ENCODE measurements at places on chromosomes 5 and 9. TPM values are rescaled to one million over a fixed set of nuclear protein-coding genes. Genes with fewer than 3 reads are reported as not detected.

- DNase-seq = no peak
Measured at GRCh38 chr9:38488156-38488698, 64.0 kb upstream of the IGFBPL1 start.

DNA sequence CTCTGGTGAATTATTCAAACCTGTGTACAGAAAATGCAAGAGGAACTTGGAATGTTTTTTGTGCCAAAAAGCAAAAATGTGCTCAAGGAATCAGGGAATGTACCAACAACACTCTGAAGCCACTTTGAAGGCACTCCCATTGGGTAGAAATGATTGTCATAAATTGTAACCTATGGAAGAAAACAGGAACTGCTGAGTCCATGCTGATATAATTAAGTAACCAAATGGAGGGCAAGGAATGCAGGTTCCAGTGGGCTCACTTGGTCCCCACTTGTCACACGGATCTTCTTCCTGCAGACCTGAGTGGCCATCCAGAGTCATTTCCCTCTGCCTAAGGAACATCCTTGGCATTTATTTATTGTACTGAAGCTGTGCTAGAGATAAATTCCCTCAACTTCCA is 2.9 kb upstream of the LCN6 start:
- no peak for DNase-seq

- no peak for DNase-seq
Measured at GRCh38 chr9:112162621-112163413, 12.3 kb downstream of the SUSD1 start.

- no peak for DNase-seq
Measured at GRCh38 chr5:78930721-78931120, 54.4 kb downstream of the ARSB start.

DNA sequence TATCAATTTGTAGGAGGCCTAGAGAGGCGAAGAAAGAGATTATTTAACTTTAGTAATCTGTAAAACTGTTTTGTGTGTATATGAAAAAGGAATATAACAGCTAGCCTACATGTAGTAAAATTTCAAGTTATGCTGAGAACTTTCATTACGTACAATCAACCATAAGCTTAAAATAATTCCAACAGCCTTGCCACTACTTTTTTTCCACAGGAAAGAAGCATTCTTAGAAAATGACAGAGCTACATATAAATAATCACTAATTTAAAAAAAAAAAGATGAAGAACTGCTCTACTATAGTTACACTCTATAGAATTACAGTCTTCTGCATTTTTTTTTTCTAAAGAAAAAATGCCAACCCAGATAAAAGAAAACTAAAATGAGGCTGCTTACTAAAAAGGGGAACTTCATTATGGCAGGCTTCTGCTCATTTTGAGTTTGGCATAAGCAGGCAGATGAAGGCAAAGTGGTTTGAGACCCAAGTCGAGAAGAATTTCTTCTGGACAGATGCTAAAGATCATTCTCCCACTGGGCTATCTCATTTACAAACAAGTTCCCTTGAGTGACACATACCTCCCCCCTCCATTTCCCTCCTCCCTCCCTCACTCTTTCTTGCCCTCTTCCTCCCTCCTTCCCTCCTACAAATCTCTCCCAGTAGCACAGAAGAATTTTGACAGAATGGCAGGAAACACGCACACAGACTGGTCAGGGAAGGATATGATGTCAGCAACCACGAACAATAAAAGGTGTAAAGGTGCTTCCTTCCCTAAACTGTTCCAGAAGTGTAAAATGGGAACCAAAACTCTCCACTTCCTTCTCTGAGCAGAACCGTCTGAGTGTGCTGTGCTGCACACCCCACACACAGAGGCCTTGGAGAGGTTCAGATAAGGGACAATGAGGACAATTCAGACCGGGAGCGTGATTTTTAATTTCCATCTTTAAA is 56.1 kb downstream of the MEF2C start:
- DNase-seq = peak; percentile 35

OR1Q1 gene
- not detected for total RNA-seq

DNA sequence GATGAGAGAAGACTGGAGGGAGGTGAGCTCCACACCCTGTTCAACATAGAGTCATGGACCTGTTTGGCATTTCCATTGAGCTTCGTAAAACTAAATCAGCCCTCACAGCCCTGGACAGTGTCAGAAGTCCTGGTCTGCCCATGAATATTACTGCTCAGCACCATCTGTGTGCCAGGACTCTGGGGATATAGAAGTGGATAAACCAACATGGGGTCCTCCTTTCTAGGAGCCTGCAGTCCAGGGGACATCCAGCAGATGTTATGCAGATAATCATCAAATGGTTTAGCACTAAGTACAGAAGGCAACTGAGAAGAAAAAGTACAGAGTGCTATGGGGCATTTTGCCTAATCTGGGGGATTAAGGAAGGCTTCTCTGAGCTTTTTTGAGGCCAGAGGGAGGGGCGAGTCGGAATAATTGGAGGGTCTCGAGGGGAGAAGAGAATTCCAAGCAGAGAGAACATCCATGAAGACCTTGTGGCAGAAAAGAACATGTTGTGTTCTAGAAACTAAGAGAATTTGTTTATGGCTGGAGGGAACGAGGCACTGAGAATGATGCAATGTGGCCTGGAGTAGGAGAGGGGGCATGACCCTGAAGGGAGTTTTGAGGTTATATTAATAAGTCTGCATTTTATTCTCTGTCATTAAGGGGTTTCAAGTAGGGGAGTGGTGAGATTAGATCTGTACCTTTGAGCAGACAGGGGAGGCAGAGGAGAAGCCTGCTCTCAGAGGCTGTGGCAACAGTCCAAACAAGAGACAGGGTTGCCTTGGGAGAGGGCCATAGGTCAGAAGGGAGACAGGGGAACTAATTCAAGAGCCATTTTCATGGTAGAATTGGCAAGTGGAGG is 63.5 kb upstream of the SLC2A8 start:
- no peak for DNase-seq

DNA sequence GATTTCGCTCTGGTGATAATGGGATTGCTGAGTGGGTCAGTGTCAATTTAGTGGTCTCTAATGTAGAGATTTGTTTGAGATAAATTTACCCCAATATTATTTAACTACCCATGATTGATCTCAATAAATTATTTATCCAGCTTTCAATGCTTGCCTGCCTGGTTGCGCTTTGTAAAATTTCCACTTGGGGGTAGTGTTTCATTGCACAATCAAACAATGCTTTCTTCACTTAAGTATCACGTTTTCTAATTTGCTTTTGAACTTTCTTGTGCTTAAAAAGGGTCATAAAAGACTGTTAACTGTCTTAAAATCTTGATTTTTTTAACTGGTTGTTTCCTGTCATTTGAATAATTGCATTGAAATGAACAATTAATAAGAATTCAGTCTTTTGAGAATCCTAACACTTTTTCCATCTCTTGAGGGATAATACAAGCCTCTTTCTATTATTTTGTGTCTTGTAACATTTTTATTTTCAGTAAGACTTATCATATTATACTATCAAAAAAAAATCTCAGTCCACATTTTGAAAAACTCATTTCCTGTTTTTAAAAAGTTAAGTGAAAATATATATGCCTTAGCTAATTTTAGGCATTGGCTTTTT is 18.7 kb downstream of the HSD17B4 start:
- DNase-seq = peak; percentile 28

GRCh38 chr5:94157704-94158539 is 416.5 kb upstream of the POU5F2 start:
- no peak for DNase-seq

ROR2 gene
- total RNA-seq = not detected

PAX5 gene
- total RNA-seq = not detected

DNA sequence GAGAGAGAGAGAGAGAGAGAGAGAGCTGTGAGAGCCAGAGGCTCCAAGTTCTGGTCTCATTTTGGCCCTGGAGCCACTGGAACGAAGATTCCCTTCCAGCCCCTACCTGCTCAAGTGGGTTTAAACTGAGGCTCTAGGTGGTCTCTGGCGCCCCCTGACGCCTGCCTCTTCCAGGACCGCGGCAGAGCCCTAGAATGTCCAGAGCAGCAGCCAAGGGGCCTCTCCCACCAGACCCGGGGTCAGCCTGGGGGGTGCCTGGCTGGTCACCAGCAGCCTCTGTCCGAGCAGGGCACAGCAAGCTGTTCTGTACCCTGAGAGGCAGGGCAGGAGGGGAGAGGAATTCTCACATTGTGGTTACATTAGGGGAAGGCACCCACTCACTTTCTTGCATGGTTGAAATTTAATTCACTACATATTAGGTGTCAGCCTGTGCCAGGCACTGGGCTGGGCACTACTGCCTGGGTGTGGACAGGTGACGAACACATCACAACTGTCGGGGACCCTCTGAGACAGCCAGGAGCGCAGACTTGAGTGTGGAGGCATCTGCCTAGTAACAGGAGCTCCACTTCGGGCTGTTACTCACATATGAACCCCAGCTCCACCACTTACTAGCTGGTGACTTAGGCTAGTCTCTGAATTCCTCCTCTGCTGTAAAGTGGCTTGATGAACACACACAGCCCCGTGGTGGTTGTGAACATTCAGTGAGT is 44.5 kb downstream of the AMBP start:
- DNase-seq = no peak

PCDHGB4 gene
- total RNA-seq = 0.69 TPM

DNA sequence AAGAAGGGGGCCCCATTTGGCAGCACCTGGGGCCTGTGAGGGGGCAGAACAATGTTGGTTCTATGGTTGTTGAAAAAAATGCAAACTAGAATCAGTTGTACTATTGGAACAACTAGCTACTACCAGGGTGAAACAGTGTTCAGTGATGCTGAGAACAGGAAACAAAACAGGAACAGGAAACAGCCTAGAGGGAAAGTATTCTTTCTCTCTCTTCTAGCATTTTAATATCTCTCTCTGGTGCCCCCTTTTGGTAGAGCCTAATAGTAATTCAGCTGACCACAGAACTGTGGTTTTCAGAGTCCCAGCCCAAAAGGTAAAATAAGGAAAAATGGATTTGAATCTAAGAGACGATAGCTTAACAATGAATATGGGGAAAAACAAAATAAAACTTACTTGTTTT is 138.0 kb upstream of the KCNN2 start:
- no peak for DNase-seq

DNA sequence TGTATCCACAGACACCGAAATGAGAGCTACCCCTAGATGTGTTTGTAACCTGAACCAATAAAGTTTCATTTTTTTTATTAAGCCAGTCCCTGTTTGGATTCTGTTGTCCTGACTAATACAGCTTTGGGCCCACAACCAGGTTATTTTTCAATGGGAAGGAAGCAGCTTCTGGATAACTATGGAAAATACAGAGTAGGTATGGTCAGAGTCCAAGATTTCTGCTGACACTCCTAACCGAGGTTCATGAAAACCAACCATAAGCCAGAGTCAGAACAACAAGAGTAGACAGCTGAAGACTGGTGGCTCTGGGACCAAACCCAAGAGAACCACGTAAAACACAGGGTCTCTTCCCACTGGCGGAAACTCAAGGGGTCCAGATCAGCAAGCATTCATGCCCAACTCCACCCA is 10.8 kb downstream of the KLF9 start:
- DNase-seq = peak; percentile 48

- DNase-seq = peak; percentile 30
Measured at GRCh38 chr9:21155501-21155900, 11.0 kb downstream of the IFNA21 start.

DNA sequence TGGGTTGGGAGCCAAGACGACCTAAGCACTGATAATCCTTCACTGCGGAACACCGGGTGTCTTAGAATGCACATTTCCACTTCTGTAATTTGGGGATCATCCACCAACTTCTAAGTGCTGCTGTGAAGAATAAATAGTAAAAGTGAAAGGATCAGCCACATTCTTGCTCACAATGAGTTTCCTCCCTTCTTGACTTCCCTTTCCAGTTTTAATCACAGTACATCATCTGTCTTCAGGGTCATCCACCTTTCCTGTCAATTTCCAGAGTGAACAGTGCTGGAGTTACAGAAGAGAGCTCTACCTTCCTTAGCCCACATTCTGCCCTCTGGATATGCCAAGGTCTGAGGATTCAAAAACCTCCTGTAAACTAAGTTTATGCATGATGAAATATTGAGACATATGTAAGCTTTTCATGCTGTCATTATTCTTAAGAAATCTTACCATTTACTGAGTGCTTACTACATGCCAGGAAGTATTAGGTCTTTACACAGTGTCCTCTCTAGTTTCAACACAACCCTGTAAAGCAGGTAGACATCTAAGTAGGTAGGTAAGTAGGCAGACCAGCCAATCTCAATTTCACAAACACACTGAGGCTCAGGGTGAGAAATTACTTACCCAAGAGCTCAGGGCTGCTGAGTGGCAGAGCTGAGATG is 105.2 kb downstream of the CDK5RAP2 start:
- no peak for DNase-seq

DNA sequence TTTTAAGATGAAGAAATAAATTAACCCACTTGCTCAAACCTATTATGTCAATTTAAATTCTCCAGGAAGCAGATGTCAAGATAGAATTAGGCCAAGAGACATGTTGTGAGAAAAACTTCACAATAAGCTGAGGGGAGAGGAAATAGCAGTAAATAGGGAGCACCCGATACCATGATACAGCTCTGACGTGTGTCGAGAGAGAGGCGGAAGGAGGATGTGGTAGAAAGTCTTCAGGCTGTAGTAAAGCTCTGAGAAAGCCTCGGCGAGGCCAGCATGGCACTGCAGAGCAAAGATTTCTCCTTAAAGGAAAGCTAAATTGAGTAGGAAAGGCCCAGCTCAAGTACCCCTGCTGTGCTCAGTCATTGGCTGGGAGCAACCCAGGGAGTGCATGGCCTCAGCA is 6.0 kb upstream of the PUM3 start:
- DNase-seq = no peak

DNA sequence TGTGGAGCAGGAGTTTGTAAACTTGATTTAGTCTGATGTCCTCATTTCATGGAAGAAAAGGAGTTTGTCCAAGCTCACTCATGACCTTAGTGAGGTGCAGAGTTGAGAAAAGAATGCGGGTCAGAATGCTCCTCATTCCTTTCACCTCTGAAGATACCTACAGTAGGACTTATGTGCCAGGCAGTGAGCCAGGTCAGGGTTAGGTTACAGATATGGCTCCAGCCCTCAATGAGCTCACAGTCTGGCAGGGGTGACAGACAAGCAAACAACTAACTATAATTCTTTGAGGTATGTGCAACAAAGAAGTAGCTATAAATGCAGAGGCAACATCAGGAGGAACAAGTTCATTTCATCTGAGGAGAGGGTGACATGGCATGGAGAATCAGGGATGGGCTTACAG is 102.5 kb downstream of the SPATA31D1 start:
- no peak for DNase-seq

RIGI gene
- 18.4 TPM for total RNA-seq

GRCh38 chr9:95024097-95024671 is 293.3 kb downstream of the FANCC start:
- DNase-seq = peak; percentile 58

DNA sequence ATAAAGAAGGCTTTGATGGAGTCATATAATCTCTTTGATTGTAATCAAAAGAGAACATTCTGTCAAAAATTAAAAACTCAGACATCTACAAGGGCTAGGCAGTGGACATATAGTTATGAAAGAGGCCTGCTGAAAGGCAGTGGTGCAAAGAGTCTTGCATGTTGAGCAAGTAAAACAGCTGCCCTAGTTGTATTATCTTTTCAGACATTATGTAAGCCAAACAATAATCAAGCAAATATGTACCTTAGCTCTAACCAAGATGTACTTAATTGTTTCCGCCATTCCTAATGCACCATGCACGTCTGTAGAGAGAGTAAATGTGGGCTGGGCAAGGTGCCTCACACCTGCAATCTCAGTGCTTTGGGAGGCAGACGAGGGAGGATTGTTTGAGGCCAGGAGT is 14.3 kb downstream of the GAPT start:
- DNase-seq = no peak

All from LHCN-M2 (cell line).